ENCODE measurements at places on chromosomes 7 and 10. TPM values are rescaled to one million over a fixed set of nuclear protein-coding genes. Genes with fewer than 3 reads are reported as not detected.

DNA sequence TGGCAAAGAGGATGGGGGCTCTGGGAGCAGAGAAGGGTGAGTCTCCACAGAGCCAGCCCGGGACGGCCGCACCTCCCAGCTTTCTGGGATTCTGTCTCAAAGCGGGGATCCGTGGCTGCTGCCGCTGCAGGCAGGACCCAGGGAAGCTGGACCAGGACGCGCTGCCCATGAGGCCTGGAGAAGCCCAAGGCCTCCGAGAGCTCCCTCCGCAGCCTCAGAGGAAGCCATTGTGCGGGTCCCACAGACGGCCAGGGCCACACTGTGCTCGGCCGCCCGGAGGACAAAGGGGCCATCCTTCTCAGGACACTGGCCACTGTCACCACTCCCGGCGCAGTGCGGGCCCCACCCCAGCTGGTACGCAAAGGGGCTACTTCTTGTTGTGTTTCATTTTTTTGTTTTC, 79.3 kb upstream of the PDGFA start:
- DNase-seq = no peak
- H3K36me3 ChIP-seq = peaks cover 7% of the 10 kb centered on the region
- H3K4me3 ChIP-seq = no peak overlapping the region
- no peaks in the 10 kb centered on the region for H3K27me3 ChIP-seq

DNA sequence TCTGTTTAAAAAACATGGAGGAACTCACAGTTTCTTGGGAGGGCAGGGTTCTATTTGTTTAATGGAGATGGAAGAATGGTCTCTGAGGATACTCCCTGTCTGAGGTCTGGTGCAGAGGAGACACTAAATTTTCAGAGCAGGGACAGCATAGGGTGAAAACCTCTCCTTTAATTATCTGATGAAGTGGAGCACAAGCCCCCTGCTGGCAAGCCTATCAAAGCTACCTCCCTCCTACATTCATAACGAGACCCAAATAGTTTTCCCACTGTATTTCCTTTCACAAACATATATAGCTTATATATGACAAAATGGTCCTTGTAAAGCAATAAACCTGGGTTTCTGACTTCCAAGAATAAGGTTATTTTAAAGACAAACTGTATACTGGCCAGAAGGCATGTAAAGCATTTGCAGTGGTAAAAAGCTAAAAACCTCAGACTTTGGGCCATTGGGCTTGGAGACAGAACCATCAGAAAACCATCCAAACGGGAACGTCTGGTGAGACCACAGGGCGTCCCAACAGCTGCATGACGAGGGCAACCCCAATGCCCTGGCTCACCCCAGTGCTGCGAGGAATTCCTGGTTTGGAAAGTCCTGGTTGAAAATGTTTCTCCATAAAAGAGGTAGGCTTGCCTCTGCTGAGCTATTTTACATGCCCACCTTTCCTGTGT, 201.3 kb downstream of the FANK1 start:
- no peak for DNase-seq
- H3K27me3 ChIP-seq = no peaks in the 10 kb centered on the region
- H3K4me1 ChIP-seq = no peaks in the 10 kb centered on the region
- H3K4me3 ChIP-seq = no peak overlapping the region
- H3K36me3 ChIP-seq = no peaks in the 10 kb centered on the region

UCMA gene
- not detected for total RNA-seq

PAPSS2 gene
- total RNA-seq = 24.0 TPM

All from tibial nerve (tissue), 4 donors.